ENCODE measurements at places on chromosomes 6 and 20. TPM values are rescaled to one million over a fixed set of nuclear protein-coding genes. Genes with fewer than 3 reads are reported as not detected.

Gene ZBTB12
- 2.0 TPM for total RNA-seq

Gene HACE1
- 9.0 TPM for total RNA-seq

Gene STMND1
- not detected for total RNA-seq

Gene CALHM4
- not detected for total RNA-seq

Gene LBP
- total RNA-seq: 0.12 TPM

- ATAC-seq: no peak
Measured at GRCh38 chr6:9711365-9711764, 703.5 kb downstream of the TFAP2A start.

- ATAC-seq: no peak
Measured at GRCh38 chr20:17663040-17663399, 19.0 kb downstream of the RRBP1 start.

DNA sequence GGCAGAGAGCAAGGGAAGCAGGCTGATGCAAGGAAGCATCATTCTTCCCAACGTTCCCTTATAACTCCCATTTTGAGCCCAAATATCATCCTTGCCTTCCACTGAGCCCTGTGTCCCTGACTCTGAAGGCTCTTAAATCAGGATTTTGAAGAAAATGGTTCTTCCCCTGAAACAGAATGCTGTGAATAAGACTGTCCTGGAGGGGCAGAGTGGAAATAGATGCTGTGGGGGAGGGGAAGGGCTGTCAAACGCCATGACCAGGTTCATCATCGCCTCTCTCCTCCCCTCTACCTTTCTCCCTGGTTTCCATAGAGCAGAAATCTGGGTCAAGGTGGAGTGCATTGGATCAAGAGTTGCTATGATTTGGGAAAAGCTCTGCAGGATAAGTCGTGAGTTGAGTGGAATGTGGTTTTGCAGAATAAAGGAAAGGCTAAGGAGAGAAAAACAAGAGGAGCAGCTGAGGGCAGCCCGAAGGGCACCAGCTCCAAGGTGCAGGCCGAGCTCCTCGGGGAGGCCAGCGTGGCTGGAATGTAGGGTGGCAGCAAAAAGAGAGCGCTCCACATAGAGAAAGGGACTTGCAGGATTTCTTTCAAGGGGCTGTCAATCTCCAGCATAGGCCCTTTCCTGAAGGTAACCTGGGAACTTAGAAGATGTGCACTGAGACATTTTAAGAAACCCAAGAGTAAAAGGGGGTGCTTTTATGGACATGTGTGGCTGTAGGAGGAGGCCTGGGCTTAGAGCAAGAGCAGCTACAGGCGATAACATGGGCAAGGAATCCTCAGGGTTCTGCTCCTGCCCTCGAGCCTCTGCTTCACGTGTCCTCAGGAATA lies 120.8 kb upstream of the CDYL start:
- ATAC-seq: no peak

DNA sequence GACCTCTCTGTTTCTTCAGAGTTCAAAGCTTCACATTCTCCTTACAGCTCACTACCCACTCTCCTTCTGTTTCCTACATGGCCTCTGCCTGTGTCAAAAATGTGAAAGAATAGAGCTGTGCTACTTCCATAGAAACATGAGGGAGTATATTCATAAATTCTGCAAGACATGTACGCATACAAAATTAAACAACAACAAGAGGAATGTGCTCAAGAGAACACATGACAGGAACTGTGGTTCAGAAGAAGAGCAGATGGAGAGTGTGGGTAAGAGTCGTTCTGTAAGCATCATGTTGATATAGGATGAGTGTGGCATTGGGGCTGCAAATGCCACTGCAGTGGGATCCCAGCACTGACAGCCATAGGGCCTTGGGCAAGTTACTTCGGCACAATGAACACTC lies 266.6 kb upstream of the SASH1 start:
- no peak for ATAC-seq

GRCh38 chr6:79167931-79168694 lies 66.4 kb downstream of the HMGN3 start:
- no peak for ATAC-seq

DNA sequence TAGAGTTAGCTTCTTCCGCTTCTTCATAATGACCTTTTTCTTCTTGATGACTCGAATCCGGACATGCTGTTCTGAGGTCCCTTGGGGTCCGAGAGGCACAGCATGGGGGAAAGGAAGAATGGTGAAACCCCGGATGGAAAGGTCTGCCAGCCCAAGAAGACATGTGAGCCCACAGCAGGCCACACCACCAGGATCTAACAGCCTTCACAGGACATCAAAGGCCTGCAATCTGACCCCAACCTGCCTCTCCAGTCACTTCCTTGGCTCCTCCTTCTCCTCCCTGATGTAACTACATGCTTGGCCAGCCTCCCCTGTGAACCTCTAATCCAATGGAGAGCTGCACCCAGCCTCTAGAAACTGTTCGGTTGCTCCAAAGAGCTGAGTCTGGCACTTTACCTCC lies 1.6 kb downstream of the CPXM1 start:
- no peak for ATAC-seq
